Umbilical cord (tissue), 2 donors: ENCODE measurements at places on chromosomes 16 and 17.

DNA sequence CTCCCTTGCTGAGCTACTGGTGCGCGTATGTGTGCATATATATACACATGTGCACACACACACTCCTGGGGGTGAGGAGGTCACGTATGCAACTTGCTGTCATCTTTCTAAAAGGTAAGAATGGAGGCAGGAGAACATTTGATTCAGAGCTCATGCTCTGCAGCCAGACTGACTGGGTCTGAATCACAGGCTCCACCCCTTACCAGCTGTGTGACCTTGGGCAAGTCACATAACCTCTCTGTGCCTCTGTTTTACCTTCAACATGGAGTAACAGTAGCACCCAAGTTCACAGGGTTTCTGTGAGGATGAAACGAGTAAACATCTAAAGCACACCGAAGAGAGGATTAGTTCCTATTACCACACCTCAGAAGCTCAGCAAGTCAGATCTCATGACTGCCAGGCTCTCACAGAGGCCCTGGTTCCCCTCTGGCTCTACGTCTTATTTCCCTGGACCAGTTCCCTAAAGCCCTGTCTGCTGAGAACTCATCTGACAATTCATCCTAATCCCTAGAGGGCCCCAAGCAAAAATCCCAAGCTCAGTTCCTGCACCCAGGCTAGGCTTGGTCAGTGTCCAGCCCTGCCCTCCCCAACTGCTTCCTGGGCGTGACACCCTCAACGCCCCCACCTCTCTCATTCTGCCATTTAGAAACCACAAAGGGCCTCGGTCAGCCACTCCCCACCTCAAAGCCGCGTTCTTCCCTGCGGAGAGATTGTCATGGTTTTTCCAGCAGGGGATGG lies 28.7 kb downstream of the ABR start:
- peak; percentile 92 for DNase-seq

DNA sequence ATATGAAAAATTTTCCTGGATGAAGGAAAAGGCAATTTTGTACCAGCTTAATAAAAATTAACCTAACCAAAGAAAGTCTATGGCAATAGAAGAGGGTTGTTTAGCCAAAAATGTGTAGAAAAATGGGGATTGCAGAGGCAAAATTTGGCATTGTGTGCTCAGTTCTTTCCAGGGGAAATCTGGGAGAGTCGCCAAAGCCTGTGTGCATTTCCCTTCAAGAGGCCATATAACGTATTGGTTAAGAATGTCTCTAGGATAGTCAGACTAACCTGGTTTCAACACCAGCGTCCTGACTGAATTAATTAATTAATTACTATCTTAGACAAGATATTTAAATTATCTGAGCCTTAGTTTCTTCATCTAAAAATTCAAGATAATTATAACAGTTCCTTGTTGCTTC lies 44.8 kb upstream of the HLF start:
- no peak for DNase-seq

- no peak for DNase-seq
Measured at GRCh38 chr16:68961778-68962402, 118.6 kb downstream of the TANGO6 start.

DNA sequence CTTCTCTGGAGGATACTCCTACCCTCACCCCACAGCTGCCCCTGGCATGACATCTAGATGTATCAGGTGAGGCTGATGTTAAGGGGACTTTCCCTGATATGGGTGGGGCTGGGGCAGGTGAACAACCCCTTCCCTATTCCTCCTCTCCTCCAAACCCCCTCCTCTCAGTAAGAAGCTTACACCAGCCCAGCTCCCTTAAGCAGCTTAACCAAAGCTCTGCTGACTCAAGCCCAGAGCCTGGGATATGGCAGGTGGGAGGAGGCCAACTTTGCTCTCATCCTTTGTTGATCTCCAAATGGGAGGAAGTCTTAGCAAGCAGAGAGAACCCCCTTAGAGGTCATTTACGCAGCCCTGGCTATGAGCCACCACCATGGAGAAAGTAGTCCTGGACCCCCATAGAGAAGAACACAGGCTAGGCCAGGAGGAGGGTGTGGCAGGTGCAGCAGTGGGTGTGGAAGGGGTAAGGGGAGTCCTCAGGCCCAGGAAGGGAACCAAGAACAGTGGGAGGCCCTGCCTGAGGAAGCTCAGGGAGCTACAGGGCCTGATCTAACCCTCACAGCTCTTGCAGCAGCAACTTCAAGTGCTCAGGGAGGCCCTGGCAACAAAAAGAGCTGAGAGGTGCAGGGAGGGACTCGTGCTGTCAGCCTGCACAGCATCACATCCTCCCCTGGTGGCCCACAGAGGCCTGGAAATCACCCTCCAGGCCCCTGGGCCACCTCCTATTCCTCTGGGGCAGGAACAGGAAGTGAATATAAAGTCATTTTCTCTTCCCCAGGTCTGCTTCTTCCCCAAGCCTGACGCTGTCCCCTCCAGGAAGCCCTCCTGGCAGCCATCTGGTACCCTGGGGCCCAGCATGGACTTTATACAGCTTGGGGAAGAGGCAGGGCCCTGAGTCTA lies 2.9 kb downstream of the UNC119 start:
- no peak for DNase-seq

- DNase-seq: peak; percentile 94
Measured at GRCh38 chr17:56440419-56440818, 153.1 kb upstream of the NOG start.

DNA sequence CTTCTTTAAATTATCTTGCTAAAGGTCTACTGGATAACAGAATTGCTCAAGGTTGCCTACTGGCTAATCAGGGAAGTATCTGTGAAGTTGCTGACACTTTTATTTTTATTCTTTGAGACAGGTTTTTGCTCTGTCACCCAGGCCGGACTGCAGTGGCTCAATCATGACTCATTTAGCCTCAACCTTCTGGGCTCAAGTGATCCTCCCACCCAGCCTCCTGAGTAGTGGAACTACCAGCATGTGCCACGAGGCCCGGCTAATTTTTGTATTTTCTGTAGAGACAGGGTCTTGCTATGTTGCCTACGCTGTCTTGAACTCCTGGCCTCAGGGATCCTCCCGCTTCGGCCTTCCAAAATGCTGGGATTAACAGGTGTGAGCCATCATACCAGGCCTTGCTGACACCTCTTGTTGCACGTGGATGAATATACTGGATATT lies 43.1 kb downstream of the GLG1 start:
- DNase-seq: no peak

GRCh38 chr16:84794626-84795025 lies 25.2 kb upstream of the CRISPLD2 start:
- DNase-seq: no peak

- DNase-seq: no peak
Measured at GRCh38 chr16:89697616-89698331, 3.7 kb downstream of the SPATA2L start.

DNA sequence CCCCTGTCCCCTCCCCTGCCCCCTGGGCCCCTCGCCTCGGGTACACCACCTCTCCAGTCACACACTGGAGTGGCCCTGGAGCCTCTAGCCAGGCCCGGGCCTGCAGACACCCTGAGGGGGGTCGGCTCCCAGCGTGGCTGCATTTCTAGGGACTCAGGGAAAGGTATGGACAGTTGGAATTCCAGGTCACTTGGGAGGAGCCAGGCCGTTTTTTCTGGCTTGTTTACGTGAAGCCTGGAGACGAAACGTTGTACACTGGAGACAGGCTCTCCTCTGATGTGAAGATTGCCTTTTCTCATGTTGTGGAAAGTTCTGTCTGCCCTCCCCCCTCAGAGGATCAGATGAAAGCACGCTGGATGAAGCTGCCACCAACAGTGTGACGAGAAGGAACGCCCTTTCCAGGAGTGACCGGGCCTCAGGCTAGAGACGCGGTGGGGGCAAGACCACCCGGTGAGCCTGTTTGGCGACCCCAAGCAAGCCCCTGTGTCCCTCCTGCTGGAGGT lies 4.0 kb upstream of the PPP1R27 start:
- DNase-seq: no peak

DNA sequence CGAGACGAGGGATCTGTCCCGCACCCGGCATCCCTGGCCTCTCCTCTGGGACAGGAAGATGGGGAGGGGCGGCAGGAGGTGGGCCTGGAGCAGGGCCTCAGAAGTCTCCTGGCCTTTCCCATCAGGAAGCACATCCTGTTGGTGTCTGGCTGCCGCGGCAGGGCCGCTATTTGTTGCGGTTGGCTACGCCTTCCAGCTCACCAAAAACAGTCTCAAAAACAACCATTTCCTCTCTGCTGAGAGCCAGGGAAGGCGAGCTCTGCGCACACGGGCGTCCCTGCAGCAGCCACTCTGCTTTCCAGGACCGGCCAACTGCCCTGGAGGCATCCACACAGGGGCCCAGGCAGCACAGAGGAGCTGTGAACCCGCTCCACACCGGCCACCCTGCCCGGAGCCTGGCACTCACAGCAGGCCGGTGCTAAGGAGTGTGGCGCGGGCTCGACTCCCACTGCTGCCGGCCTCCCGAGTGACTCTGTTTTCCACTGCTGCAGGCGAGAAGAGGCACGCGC lies at the start of gene TMEM204:
TMEM204 (plus strand) TSS at position 224 of the 509 bp plus-strand sequence. CDS start 610 bp downstream, outside the sequence.
- peak; percentile 74 for DNase-seq

- DNase-seq: no peak
Measured at GRCh38 chr17:2466931-2467330, 44.8 kb downstream of the METTL16 start.

DNA sequence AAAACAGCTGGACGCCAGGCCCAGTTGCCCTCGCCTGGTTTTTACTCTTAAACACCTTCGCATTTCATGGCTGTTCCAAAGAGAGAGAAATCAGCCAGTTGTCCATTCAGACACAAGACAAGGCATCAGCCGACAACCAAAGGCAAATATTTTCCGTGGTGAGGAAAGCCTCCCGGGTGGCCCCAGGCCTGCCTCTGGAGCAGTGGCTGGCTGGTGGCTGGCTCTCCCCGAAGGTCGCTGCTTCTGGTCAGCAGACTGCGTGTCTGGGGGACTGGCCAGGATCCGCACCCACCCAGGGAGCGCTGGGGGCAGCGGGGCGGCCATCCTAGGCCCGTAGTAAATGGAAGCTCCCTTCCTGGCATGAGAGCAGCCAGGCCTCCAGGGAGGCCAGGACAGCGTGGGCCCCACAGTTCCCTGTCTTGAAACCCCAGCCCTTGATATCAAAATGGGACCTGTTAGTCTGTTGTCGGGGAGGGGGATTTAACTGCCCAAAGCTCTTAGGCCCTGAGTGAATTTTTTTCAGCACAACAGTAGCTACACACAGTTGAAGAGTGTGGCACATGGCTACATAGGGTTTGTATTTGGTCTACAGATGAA lies 57.7 kb downstream of the SREBF1 start:
- DNase-seq: peak; percentile 46

DNA sequence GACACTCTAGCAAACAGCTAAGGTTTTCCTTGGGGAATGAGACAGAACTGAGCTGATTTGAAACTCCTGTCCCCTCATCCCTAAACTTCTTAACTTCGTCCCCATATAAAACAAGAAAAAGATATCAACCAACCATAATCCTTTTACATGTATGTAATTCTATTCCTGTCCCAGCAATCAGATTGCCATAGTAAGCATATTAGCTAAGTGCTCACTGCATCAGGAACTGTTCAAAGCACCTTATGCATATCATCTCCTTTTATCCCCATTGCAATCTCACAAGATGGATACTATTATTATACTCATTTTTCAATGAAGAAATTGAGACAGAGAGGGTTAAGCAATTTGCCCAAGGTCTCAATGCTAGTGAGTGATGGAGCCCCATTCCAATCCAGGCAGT lies 6.8 kb downstream of the KIF18B start:
- DNase-seq: no peak

DNA sequence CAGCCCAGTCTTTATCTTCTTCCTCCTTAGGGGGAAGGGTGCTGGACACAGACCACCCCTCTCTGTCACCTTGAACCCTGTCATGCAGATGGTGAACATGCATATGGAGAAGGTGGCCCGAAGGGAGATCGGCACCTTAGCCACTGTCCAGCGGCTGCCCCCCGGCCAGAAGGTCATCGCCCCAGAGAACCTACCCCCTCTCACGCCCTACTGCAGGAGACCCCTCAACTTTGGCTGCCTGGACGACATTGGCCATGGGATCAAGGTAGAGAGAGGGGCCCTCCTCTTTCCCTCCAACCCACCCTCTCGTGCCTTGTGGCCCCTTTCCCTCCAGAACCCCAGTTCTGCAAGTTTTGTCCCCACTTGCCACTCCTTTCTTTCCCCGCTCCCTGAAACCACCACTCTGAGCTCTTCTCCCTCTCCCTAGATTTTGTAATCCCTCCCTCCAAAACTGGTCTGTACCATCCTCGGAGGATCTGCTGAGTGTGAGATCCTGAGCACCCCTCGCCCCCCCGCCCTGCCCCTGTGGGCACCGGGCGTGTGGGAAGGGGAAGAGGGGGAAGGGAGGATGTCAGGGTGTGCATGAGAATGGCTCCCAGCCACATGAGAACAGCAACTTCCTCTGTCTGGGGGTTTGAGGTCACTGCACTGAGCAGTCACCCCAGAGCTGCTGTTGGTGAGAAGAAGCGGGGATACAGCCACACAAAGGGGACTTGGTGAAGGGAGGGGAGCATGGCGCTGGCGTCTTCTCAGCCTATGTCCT lies 7.3 kb downstream of the ABI3 start:
- DNase-seq: peak; percentile 41

DNA sequence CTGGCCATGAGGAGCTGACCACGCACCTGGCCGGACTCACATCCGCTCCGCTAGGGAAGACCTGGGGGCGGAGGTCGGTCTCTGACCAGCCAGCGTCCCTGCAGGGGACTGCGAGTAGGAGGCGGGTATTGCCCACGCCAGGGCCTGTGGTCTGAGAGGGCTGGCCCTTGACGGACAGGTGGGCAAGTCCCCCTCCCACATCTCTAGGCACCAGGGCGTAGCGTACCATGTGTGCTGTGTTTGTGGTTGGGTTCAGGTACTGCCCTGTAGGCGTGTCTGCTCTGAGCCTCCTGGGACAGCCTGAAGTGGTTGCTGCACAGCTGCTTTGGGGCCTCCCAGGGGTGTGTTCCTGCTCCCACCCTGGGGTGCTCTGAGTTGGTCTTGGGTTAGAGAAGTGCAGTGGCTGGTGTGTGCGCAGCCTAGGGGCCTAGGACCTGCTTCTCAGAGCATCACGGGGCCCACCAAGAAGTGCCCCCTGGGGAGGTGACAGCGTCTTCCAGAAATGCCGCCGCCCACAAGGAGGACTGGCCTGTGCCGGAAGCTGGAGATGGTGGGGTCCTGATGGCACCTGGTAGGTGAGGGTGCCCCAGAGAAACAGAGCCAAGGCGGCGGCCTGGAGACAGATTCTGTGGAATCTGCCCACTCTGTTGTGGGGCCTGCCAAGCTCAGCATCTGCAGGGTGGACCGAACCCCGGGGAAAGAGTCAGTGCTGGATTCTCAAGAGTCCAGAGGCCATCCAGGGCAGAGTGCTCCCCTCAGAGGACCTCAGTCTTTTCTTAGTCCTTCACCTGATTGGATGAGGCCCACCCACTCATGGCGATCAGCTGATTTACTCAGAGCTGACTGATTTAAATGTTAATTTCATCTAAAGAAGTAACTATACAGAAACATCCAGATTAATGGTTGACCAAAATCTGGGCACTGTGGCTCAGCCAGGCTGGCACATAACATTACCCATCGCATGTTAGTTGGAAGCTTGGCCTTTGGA lies 48.3 kb downstream of the WDR45B start:
- DNase-seq: no peak

- no peak for DNase-seq
Measured at GRCh38 chr16:22232277-22233036, 26.4 kb downstream of the EEF2K start.

GRCh38 chr17:45904866-45905265 lies 10.5 kb downstream of the MAPT start:
- DNase-seq: no peak
